ENCODE measurements at places on chromosomes 7 and 10. TPM values are rescaled to one million over a fixed set of nuclear protein-coding genes. Genes with fewer than 3 reads are reported as not detected.
A peak's percentile ranks its signal among the peaks of the same experiment; 100 is the strongest.

DNA sequence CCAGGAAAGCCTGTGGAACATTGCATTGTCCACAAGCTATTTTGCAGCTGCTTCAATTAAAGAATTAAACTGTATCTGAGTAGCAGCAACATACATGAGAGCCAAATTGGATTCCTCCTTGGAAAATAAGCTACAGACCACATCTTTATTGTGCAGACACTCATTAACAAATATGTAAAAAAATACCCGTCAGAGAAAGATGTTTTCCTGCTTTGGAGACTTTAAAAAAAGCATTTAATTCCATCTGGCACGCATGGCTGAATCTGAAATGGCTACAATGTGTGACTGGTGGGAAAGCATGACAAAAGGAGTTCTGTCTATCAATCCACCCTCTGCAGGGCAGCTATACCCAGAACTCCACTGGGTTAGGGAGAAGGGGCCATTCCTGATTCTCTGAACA lies 73.1 kb upstream of the HPS1 start:
- no peak for DNase-seq

The SLC13A1 gene
- not detected for total RNA-seq

DNA sequence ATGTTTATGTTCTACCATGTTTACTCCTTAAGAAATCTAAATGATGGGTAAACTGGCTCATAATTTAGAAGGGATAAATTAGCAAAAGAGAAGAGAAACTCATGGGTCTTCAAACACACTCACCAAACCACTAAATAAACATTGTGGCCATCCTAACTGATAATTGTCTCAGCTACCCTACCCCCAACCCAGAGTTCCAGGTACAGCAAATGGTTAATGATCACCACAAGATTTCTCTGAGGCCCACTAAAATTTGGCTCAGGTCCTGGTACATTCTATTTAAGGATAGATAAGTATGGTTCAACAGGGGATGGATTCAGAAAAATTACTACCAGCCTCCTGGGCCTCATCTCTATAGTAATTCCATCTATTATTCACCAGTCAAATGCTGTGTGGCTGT lies 21.4 kb downstream of the SLC25A13 start:
- peak; percentile 47 for DNase-seq

The LIPM gene
- not detected for total RNA-seq

The ANKMY2 gene
- total RNA-seq: 29.2 TPM

DNA sequence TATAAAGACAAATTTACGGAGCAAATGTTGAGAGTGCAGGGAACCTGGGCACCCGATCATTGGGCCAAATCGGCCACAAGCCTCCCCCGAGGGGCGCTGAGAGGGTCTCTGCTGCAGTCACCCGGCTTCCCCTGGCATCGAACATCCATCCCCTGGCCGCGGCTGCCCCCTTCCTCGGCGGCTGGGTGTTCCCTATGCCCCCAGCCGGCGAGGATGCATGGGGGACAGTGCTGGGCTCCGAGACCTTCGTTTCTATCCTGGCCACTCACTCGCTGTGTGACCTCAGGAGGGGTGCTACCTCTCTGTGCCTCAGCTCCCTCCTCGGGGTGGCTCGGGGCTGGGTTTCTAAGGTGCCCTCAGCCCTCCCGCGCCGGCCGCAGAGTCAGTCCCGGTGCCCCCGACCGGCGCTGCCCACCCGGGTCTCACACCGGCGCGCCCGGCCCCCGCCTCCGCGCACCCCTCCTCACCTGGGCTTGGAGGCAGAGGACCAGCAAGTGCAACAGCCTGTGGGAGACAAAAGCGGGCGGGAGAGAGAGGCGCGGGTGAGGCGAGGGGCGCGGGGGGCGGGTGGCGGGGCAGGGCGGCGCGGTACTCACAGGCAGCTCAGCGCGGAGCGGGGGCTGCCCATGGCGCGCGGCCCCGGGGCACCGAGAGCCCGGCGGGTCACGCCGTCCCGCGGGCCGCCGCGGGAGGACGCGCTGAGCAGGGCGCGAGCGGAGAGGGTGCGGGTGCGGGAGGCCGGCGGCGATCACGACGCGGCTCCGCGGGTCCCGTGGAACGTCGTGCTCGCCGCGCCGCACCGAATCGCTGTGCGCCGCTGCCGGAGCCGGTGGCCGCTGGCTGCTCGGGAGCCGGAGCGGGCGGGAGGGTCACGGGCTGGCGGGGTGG lies at the start of gene FGF8:
Gene FGF8 (minus strand): TSS at position 842 of the 888 bp plus-strand sequence. CDS start 214 bp downstream, at position 628.
- DNase-seq: no peak

DNA sequence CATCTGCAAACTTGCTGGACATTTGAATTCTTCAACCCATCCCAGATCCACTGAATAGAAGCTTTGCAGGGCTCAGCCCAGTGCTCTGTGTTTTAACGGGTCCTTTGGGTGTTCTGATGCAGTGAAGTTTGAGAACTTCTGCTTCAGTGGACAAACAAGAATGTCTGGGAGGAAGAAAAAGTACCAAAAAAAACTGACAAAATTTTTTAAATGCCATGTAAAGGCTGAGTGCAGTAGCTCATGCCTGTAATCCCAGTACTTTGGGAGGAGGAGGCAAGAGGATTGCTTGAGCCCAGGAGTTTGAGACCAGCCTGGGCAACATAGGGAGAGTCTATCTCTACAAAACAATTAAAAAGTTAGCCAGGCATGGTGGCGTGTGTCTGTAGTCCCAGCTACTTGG lies 51.8 kb upstream of the FRMD4A start:
- no peak for DNase-seq

- no peak for DNase-seq
Measured at GRCh38 chr10:133268532-133268931, 8.1 kb downstream of the ADAM8 start.

The MALRD1 gene
- not detected for total RNA-seq

The HOXA3 gene
- 1.7 TPM for total RNA-seq

The IMPDH1 gene
- total RNA-seq: 35.4 TPM

The FKBP9 gene
- 200 TPM for total RNA-seq

- no peak for DNase-seq
Measured at GRCh38 chr10:121307411-121307980, 290.7 kb downstream of the FGFR2 start.

The ZNF239 gene
- 1.7 TPM for total RNA-seq

DNA sequence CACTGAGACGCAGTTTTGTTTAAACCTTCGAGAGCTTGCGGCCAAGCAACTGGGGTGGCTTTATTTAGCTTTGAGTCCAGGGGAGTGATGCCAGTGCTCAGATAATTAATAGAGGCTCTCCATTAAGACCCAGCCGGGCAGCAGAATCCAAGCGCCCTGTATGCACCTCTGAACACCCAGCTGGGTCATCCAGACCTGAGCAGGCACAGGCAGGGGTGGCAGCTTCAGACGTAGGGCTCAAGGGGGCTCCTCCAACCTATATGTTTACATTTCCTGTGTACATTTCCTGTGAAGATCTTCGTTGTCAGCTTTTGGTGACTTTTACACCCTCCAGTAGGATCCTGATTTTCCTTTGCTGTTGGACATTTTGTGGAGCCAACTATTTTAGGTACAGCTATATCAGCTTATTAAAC lies 719.5 kb downstream of the LRMDA start:
- no peak for DNase-seq

- peak; percentile 30 for DNase-seq
Measured at GRCh38 chr7:38284553-38284952, 11.1 kb upstream of the TARP start.

The CDHR1 gene
- 0.86 TPM for total RNA-seq

The MMP21 gene
- not detected for total RNA-seq

GRCh38 chr10:11446864-11447263 lies 164.6 kb downstream of the USP6NL start:
- no peak for DNase-seq

- peak; percentile 74 for DNase-seq
Measured at GRCh38 chr10:69483963-69484362, 32.7 kb downstream of the TSPAN15 start.

- DNase-seq: peak; percentile 77
Measured at GRCh38 chr7:40199076-40199802, 64.4 kb downstream of the SUGCT start.

- peak; percentile 99 for DNase-seq
Measured at GRCh38 chr10:79463578-79464496, 18.4 kb upstream of the ZCCHC24 start.

DNA sequence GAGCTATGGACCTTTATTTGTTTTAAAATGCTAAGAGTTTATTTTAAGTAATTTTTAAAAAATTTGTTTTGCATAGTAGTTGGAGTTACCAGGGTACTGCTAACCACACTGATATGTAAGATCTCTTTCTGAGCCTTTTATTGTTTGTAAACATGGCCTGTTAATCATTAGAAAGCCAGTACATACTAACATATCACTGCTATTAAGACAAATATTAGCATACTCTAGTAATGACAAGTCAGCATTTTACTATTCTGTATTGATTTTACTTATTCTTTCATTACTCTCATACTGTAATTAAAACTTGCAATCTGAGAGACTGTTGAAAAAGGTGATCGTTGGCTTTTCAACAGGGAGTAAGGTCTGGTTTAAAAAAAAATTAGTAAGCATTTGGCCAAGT lies 66.7 kb downstream of the PTEN start:
- no peak for DNase-seq

The TRIM50 gene
- total RNA-seq: not detected

DNA sequence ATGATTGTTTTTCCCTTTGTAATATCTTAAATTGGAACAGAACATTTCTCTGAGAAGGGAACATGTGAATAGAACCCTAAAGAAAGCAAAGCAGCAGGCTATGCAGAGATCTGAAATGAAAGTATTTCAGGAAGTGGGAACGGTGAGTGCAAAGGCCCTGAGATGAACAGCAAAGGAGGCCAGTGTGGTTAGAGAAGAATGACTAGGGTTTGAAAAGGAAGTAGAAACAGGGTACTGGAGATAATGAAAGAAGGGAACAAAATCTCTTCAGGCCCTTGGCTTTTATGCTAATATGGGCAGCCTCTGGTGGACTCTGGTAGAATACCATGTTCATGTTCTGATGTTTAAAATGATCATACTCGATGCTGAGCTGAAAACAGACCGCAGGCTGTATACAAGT lies 22.2 kb downstream of the ARHGAP21 start:
- no peak for DNase-seq

The LIPJ gene
- total RNA-seq: not detected

The PTPN12 gene
- total RNA-seq: 45.0 TPM

The ACSM6 gene
- total RNA-seq: not detected

The CACNB2 gene
- total RNA-seq: not detected

The SERPINE1 gene
- 26.6 TPM for total RNA-seq

DNA sequence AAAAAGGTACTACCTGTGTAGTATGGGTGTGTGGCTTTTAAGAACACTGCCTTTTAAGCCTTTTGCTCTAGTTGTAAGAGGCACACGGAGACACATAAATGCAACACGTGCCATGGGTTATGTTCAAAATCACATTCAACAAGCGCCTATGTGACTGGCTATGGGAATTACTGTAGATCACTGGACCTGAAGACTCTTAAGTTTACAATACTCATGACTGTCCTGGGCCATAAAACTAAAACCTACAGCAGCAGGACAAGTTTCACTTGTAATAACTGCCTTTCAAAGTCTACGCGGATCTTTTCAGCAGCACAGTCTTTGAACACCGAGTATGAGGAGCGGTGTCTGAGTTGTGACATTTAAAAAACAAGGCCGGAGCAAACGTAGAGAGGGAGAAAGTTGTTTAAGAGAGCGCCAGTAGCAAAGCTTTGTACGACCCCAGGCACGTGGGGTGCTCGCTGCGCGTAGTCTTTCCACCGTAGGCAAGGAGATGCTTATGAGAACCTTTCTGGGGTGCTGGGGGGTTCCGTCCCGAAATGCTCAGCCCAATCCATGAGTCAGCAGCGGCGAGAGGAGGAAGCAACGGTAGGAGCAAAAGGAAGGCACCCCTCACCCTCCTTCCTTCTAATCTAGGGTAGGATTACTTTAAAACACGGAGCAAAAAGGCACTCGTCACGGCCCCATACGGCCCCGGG lies 662 bp downstream of the DNAJC2 start:
- peak; percentile 46 for DNase-seq

DNA sequence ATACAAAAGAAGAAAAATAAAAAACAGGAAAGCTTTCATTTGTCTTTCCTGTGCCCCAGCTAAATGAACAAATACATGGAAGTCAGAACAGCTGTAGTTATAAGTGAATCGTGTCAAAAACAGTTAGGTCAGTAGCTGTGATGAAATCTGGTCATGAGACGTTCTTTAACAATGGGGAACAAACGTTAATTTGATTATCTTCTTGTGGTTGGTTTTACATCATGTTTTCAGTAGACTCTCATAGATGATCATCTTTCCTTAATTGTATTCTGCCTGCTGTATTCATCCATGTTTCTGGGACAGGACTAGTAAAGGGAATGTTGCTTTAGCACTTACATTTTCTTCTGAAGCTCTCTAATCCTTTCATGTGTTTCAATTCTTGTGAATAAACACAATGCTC lies 97.0 kb downstream of the PCLO start:
- no peak for DNase-seq

DNA sequence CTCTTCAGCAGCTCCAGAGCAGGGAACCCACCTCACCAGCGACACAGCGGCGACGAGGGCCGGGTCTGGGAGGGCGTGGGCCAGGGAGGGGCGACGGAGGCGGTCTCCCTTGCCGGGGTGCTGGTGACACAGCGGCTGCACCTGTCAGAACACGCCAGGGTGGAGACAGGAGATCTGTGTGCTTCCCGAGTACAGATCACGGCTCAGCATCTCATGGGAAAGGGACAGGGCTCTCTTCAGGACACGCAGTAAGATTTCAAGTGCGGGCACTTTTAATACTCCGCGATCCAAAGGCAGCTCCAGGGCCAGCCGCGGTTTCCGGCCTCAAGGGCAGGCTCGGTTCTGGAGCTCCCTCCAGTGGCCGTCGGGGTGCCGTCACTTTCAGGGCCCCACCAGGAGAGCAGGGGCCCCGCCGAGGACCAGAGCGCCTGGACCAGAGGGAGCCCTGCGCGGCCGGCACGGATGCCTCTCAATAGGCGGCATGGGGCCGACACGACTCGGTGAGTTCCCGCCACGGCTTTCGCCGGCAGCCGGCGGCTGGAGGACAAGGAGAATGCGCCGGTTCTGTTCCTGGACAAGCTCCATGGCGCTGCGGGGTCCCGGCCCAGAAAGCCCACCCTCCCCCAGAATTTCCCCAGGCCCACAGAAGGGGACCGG lies 21.4 kb downstream of the GPR146 start:
- peak; percentile 82 for DNase-seq

- DNase-seq: no peak
Measured at GRCh38 chr10:89622151-89622550, 22.9 kb downstream of the PANK1 start.

DNA sequence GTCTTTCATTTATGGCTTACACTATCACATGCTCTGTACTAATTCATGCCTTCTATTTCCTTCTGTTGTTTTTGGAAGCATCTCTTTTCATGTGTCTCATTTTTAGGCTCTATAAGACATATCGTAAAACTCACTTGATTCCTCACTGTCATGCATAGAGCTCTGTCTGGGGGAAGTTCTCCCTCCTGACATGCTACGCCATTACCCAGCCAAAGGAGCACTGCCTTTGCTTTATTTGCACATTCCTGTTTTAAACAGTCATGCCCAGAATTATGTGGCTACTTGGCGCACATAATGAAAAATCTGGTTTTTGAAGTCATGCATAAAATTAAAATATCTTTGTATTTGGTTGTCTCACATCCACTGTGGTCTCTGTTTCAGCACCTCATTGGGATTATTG lies 17.6 kb upstream of the AKR1C3 start:
- DNase-seq: no peak

The SLC13A4 gene
- total RNA-seq: not detected

The CREB5 gene
- 4.0 TPM for total RNA-seq

The THSD7A gene
- not detected for total RNA-seq
